ENCODE measurements at places on chromosomes 7 and 10.
A peak's percentile ranks its signal among the peaks of the same experiment; 100 is the strongest.

GRCh38 chr7:15245831-15246230 lies 316.0 kb downstream of the AGMO start:
- DNase-seq: no peak

DNA sequence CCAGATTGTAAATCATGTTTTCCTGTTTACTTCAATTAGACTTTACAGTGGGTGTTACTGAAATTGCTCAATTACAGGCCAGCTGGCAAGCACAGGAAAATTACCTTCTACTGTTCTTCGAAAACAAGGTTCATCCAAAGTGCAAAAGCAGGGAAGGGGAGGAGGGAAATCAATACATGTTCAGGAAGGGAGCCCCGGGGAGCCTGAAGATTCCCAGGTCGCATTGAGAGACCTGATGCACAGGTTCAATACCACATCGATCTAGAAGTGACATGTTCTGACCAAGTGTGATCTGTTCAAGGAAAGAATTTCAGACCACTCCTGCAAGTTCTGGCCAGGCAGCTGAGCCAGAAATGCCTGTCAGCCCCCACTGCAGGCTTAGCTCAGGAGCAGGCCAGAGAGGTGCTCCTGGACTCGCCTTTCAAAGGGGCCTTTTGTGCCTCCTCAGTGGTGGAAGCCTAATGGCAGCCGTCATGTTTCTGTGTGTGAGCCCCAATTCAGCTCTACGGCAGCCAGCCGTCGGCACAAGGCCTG lies 35.9 kb downstream of the FAM53B start:
- no peak for DNase-seq

- no peak for DNase-seq
Observed at GRCh38 chr7:105600720-105601550, 19.6 kb upstream of the EFCAB10 start.

- DNase-seq: peak; percentile 84
Observed at GRCh38 chr10:95841661-95842498, 65.9 kb upstream of the CC2D2B start.

- peak; percentile 65 for DNase-seq
Observed at GRCh38 chr7:44244282-44244681, 43.5 kb downstream of the YKT6 start.

DNA sequence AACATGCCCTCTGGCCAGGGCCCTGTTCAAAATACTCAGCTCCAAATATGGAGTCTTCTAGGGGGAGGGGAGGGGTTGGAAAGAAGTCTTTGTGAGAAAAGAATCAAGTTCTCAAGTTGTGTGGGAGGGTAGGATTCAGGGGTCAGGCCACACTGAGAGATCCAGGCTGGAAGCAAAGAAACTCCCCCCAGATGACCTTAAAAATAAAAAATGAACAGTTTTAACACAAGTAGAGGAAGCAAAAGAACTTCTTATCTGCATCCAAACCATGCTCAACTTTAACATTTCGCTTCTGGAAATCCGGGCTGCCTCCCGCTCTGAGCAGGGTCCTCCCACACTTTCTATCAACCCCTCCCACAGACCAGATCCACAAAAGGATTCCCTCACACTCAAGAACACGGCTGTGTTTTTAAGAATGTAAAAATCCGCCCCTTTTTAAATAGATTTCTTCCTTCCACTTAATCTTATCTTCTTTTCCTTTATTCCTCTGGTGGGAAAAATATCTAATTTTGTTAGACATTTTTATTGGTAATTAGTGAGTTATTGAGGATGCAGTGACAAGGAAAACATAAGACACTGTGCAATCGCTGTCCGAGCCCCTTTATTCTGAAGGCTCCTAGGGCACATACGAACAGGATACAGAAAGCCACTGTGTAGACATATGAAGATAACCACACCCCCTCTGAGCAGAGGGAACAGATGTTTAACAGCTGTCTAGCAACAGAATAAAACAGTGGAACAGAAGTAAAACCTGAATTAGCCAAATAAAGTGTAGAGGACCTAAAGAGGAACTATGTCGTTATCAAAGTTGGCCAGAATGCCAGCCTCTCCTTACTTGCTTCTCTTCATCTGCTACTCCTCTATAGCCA lies 43.8 kb downstream of the CYTH3 start:
- no peak for DNase-seq

DNA sequence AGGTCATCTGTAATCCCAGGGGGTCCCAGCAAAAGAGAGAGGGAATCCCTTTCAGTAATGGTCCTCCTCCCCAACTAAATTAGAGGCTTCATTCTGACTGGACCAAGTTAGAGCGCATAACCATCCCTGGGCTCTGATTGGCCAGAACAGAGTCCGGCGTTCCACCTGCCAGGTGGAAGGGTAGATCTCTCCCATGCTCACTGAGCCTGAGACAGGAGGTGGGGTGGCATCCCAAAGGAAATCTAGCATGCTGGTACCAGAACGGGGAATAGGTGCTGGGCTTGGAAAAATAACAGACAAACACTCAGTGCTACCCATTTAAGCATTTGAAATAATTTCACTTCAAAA lies 21.0 kb upstream of the TSPAN33 start:
- DNase-seq: no peak

GRCh38 chr10:14820775-14821154 lies 17.1 kb downstream of the CDNF start:
- no peak for DNase-seq

DNA sequence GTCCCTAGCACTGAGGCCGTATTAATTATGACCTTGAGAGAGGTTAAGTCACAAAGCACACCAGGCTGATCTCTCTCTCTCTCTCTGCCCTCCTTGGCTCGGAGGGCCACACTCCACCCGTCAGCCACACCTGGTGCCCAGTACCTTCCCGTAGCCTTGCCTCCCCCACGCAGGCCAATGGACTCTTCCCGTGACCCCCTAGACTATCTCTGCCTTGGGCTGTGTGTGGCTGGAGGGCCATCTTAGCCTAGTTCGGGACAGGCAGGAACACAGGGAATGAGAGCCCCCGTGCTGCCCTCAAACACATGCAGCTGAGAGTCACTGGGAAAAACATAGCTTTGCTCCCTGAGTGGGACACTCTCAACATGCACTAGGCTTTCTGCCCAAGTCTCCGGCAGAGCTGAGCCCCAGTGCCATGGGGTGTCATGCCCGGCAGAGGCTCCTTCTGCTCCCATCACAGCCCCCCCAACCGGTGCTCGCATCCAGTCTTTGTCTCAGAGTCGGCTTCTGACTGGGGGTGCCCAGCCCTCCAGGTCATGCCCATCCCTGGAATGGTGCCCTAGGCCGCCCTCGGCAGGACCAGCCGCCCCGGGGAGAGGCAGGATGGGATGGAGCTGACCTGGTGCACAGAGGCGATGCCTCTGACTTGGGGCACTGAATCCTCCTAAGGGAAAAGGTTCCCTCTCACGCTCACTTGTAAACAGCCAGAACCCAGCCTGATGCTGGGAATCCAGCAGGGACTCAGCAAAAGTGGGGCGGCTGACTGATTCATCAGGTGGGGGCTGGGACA lies 63.0 kb downstream of the TCERG1L start:
- no peak for DNase-seq

DNA sequence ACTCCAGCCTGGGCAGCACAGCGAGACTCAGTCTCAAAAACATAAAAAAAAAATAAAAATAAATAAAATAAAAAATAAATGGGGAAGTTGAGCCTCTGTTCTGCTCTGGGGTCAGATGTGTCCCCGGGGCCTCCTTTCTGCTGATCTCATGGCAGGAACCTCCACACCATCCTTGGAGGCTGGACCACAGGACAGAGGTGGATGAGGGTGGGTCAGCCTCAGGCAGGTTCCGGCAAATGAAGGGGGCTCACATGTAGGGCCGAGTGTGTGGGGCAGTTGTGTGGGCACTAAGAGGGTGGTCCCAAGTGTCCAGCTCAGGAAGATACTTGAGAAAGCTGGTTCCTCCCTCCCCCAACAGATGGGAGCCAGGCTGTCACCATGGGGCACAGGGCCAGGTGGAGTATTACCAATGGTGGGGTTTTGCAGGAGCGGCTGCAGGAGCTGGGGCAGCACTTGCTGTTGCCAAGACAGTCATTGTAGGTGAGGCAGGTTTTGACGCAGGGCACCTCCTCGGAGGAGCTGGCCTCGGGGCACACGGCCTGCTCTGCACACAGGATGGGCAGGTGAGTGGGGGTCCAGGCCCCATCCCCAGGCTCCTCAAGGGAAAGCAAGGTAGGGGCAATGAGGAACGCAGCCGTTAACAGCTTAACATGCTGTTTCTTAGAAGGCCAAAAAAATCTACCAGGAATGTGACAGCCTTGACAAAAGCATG lies 13.9 kb upstream of the TBRG4 start:
- no peak for DNase-seq

- DNase-seq: peak; percentile 49
Observed at GRCh38 chr10:12534824-12535223, 185.5 kb downstream of the CAMK1D start.

DNA sequence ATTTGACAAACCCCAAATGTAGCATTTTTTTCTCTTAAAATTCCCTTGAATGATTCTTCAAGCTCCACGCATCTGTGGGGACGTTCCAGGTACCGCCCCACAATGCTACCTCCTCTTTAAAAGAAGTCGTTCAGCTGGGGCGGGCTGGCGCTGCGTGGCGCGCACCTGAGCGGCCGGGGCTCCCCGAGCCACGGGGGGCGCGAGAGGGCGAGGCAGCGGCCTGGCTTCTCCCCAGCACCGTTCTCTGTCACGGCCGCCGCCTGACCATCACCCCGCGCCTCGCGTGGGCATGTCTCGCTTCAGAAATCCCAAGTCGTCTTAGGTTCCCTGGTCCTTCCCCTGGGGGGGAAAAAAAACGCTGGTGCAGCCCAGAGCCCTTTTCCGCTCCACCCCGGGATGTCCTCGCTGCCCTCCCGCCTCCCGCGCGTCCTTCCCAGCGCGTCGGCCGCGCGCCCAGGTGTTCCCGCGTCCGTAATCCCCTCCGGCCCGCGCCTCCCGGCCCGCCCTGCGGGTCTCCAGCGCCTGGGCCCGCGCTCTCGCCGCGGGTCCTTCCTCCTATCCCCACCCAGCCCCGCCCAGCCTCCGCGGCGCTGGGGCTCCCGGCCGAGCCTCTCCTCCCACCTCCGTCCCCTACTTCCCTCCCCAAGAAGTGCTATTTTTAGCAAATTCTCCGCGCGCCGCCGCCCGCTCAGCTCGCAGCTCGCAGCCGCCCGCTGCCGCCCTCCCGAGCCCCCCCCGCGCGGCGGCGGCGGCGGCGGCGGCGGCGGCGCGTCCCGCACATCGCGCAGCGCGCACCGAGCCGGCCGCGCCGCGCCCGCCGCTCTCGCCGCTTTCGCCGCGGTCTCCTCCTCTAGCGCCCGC lies 58.7 kb upstream of the PRPS1L1 start:
- DNase-seq: peak; percentile 75

Data from DMS53 (cell line).